ENCODE measurements at places on chromosomes 3 and 15. TPM values are rescaled to one million over a fixed set of nuclear protein-coding genes. Genes with fewer than 3 reads are reported as not detected.

TEX55 gene
- total RNA-seq: not detected

PRRT3 gene
- 3.6 TPM for total RNA-seq

CACNA2D2 gene
- total RNA-seq: 0.08 TPM

C3orf85 gene
- not detected for total RNA-seq

TRPC1 gene
- total RNA-seq: 12.5 TPM

ATP2C1 gene
- total RNA-seq: 45.0 TPM
